ENCODE measurements at places on chromosomes 13 and 19.

DNA sequence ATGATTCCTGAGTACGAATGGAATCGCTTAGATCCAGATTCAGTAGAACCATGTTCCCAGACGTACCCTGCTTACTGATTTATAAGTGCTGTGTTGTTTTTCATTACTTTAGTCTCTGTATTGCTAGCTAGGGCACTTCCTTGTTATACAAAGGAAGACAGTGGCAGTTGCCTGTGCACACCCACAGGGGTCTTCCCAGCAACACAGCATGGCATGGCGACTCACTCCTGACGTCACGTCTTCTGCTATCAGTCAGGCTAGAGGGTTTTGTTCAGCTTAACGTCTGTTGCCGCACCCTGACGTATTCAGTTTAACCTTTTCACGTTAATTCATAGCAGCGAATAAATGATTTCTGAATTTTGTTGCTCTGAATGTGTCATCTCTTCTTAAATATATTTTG, 295.1 kb downstream of the MYO16 start:
- DNase-seq, result no peak

GRCh38 chr19:51339313-51339686, 2.6 kb downstream of the VSIG10L start:
- DNase-seq, result no peak

GRCh38 chr19:49061445-49061844, 3.2 kb downstream of the NTF4 start:
- DNase-seq, result no peak

DNA sequence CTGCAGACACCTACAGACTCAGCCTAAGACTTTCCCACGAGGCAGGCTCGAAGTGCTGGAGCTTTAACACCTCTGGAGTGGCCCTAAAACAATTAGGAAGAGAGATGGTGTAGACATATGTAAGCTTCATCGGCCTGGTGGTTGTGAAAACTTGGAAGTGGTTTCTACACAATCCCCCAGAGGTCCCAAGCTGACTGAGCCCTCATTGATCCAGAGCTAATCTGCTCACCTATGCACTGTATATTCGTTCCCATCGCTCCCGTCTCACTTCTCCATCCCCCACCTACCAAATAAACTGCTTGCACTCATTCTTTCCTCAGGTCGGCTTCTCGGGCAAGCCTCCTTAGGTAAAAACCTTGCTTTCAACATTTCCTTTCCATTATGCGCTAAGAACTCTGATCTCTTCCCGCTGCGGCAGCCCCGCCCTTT, 767 bp upstream of the ZNF793 start:
- DNase-seq, result no peak

- no peak for DNase-seq
These were observed 12.4 kb downstream of the JAK3 start for GRCh38 chr19:17835182-17836006.

DNA sequence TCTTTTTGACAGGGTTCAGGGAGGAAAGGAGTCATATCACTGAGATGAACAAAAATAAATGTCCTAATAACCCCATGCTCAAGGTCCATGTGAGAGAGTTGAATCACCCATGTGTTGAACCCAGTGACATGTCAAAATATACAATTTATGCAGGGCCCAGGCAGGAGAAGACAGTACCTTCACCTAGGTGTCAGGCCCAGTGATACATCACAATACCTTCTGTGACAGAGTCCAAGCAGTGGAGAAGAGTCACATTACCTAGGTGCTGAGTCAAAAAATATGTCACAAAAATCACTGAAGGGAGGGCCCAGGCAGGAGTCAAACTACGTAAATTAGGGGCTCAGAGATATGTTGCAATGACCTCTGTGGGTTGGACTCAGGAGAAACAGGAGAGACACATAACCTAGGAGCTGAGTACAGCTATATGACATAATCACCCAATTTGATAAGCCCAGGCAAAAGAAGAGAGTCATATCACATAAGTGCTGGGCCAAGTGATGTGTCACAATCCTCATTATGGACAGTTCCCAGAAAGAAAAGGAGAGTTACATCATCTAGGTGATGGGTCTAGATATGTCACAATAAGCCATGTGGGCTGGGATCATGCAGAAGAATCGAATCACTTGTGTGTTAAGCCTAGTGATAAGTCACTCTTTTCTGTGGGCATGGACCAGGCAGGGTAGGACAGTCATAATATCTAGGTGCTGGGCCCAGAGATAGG, 13.8 kb upstream of the ZNF724 start:
- DNase-seq, result no peak

- no peak for DNase-seq
These were observed 4.1 kb downstream of the ARHGEF1 start for GRCh38 chr19:41886761-41887710.

DNA sequence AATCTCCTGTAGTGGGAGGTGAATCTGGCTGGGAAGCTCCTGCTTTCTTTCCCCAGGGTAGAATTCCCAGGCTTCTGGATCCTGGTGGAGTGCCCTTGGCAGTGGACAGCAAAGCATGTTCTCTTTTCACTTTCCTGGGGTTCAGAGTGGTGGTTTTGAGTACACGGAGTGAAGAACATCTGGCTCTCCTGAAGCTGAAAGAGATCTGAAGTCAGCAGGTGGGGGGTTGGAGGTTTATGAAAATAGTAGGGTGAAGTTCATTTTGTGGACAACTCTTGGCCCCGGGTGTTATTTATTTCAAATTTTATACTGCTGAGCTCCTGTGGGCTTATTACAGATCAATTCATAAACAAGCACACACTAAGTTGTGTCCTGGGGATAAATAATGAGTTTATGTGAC, 497.3 kb downstream of the KLF5 start:
- no peak for DNase-seq

- DNase-seq, result no peak
These were observed 148.1 kb downstream of the USP12 start for GRCh38 chr13:27023385-27024073.
